ENCODE measurements at places on chromosomes 5 and 9.

GRCh38 chr5:127513408-127513970 lies 4.0 kb upstream of the PRRC1 start:
- no peak for DNase-seq

DNA sequence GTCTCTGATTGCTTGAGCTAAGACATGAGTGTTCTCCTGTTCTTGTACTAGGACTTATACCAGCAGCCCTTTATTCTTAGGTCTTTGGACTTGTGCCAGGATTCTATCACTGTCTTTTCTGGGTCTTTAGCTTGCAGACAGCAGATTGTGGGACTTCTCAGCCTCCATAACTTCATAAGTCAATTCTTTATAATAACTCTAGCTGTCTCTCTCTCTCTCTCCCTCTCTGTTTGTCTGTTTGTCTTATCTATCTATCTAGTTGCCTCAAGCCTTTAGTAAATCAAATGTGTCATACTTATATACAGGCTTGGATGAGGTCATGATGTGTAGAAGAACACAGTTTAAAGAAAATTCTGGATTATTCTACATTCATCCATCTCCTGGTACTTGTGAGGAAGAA lies 11.5 kb upstream of the ANKRD55 start:
- no peak for DNase-seq

- DNase-seq = no peak
These were observed 520.1 kb upstream of the SMC2 start for GRCh38 chr9:103574056-103574455.

DNA sequence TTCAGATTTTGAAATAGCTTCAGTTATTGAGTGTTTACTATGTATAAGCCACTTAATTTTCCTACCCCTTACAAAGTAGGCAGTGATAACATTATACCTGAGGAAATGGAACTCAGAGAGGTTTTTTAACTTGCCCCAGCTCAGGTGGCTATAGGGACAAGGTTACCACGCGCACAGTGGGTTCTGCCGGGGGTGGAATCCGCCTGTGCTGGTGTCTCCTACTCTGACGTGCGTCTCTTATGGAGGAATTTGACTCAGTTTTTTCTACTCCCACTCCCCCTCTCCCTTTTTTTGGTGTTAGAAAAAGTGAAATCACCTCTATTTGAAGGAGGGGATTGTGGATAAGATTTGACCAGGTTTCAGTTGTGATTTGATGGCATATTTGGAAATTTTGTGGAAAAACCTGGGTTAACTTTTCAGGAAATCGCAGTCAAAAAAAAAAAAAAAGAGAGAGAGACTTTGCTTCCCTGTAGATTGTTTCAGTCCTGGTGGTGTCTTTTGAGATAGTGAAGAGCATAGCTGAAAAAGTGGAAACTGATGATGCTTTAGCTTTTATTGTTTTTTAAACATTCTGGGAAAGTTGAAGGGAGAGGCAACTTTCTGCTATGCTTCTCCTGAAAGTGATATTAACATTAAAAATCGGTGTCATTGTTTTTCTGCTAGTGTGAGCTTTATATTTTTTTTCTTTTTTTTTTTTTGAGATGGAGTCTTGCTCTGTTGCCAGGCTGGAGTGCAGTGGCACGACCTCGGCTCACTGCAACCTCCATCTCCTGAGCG lies 15.9 kb downstream of the TRIO start:
- DNase-seq = no peak

DNA sequence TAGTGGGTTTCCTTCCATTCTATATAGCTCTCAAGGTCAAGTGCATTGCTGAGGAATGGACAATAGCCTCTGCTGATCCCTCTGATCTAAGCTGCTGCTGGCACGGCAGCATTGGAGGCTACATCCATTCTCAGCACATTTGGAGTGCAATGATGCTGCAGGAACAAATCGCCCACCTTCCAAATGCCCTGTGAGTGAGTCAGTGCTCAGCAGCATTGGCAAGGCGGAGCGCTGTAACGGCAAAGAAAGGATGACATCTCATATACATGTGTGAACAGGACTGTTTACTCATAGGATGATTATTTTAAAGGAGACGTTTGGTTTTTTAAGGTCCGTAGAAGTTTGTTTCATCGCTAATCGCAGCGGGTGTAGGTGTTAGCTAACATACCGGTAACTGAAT lies 408.7 kb downstream of the ARHGEF28 start:
- no peak for DNase-seq

DNA sequence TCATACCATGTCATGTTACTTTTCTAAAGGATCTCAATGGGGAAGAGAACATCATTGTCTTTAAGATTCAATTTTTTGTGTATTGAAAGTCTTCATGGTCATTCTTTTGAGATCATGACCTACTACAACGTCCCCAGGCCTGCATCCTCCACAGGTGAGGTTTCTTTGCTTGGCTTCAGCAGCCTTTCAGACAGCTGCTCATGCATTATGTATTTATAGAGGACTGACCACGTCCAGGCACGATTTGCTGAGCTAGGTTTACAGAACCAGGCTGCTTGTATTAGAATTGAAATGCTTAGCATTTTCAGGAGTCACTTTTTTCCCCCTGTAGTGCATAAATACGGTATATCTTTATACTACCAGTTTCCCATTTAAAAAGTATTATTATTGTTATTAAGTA lies 70.4 kb downstream of the LIX1 start:
- DNase-seq = no peak

GRCh38 chr9:114250235-114250568 lies 72.7 kb upstream of the ORM1 start:
- DNase-seq = no peak

DNA sequence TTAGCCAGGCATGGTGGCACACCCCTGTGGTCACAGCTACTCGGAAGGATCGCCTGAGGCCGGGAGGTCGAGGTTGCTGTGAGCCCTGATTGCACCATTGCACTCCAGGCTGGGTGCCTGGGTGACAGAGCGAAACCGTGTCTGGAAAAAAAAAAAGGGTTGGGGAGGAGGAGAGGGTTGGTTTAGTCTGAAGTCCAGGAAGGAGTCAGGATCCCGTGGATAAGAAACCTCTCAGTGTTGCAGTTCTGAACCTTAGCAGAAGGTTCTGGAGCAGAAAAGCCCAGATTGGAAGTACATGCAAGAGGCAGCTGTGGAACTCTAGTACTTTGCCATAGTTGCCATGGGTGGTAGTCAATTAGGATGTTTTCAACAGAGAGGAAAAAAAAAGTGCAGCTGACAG lies 125.2 kb upstream of the CPEB4 start:
- no peak for DNase-seq

GRCh38 chr9:112252194-112252593 lies 77.1 kb upstream of the SUSD1 start:
- no peak for DNase-seq

DNA sequence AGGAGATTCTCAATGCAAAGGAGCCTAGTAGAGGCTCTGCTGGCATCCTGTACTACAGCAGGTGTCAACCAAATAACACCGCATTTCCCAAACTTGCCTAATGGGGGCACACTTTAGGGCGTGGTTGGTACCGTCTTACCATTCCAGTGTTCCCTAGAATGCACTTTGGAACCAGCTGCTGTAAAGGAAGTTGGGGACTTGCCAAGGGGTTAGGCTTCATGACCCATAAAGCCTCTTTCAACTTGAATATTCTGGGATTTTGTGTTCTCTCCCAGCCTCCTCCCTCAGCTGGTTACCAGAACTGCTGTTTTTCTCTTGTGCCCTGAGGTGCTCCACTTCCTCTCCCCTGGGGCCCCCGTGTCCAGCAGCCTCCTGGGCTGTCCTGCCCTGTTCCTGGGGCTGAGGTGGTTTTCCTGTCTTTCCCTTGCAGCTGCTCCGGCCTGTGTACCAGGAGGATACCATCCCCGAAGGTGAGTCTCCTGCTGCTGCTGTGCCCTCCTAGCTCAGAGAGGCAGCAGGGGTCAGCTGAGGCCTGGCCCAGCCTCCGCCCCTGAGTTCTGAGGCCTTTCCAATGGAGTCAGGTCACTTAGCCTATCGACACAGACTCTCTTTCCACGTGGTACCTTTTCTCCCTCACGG lies 44.7 kb downstream of the RGS3 start:
- DNase-seq = no peak

GRCh38 chr5:132055808-132056609 lies 4.4 kb upstream of the IL3 start:
- no peak for DNase-seq

- no peak for DNase-seq
These were observed 452.7 kb upstream of the KLF4 start for GRCh38 chr9:107942291-107942690.

GRCh38 chr9:117739624-117740347 lies 35.6 kb downstream of the TLR4 start:
- DNase-seq = no peak

GRCh38 chr5:137604348-137605095 lies 105.4 kb upstream of the SPOCK1 start:
- DNase-seq = no peak

DNA sequence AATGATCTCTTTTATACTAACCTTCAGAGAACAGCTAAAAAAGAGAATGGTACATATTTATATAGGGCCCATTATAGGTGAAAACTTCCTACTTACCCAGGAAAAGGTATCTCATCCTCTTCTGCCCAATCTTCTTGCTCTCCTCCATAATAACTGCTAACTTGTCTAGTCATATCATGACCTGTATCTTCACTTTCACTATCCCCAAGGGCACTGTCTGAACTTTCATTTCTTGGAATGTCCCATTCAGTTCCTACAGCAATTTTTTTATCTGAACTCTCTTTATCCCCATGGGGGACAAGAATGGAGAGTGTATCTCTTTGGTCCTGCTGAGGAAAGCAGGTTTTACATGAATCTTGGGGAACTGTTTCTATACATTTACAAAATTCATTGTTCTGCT lies 36.4 kb upstream of the RAPGEF6 start:
- DNase-seq = no peak

DNA sequence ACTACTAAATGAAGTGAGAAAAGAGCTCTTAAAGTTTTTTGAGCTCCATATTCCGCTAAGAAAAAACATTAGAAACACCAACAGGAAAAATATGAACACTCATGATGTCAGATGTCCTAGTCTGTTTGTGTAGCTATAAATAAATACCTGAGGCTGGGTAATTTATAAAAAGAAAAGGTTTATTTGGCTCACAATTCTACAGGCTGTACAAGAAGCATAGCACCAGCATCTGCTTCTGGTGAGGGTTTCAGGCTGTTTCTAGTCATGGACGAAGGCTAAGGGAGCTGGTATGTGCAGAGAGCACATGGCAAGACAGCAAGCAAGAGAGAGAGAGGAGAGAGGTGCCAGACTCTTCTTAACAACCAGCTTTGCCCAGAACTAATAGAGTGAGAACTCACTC lies 186.2 kb downstream of the PLK2 start:
- DNase-seq = no peak

- no peak for DNase-seq
These were observed 108.9 kb downstream of the CACNA1B start for GRCh38 chr9:137986268-137987099.

DNA sequence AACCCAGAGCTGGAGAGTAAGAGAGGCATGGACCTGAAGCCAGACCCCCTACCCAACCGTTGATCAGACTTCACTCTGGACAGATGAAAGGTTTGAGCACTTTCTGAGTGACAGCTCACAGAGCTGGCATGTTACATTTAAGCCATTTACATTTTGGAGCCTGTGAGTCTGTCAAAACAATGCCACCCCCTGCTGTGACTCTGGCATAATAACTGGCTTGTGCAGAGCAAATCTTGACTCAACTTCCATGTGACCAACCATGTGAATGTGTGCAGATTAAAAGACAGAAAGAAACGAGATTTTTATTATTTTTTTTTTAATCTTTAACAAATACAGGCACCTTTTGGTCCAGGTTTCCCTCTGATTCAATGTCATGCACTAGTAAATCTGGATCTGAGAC lies 48.5 kb downstream of the MFAP3 start:
- DNase-seq = no peak

- DNase-seq = no peak
These were observed 29.3 kb downstream of the RCL1 start for GRCh38 chr9:4822057-4822456.

- DNase-seq = no peak
These were observed 14.2 kb upstream of the GFPT2 start for GRCh38 chr5:180367300-180367699.

DNA sequence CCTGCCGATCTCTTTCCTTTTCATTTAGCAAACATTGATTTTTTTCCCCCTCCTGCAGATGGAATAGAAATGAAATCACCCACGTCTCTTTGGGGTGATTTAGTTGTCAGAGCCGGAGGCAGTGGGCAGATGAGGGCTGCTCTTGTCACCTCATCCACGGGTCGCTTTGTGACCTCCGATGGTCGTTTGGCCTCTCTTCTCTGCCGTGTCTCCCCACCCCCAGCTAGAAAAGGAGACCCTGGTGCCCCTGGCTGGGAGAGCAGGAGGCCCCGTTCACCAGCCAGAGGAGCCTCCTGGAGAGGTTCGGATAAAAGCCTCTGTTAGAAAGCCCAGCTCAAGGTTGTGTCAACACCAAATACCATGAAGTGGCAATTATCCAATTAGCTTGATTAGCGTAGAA lies 21.6 kb upstream of the RXRA start:
- DNase-seq = no peak

DNA sequence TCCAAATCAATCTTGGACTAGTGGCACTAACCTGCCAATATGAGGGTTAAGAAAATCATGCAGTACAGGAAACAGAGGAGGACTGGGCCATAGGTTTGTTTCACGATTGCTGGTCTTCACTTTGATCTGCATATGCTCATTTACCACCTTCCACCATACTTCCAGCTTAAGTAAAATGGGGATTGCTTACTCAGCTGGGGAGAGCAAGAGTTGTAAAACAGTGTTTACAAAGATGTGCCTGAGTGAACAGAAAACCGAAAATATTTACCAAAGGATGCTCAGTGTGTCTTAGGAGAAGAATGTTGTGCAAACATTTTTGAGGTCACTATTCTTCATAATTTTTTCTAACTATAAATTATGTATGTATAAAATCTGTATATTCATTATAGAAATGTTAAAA lies 65.1 kb upstream of the DNAH5 start:
- DNase-seq = no peak

DNA sequence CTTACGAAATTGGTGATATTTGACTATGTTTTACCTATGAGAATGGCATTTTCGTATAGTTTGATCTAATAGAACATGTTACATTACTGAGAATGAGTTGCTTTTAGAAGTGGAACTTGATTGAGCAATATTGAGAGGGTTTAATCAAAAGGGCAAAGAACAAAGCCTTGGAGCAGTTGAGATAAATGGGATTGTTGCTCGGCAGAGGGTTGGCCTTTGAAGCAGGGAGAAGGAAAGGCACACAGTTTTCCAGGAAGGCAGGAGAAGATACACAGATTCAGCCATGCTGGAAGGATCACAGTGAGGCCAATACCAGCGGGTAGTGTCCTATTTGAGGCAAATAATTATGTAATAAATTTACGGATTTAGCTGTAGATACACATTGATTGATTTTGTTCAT lies 19.5 kb downstream of the MAN2A1 start:
- no peak for DNase-seq
